ENCODE measurements at places on chromosomes 7 and 10. TPM values are rescaled to one million over a fixed set of nuclear protein-coding genes. Genes with fewer than 3 reads are reported as not detected.

The LLCFC1 gene
- total RNA-seq, result not detected

The MUC3A gene
- total RNA-seq, result under 0.01 TPM

The MYL10 gene
- total RNA-seq, result not detected

The ZNF487 gene
- 4.9 TPM for total RNA-seq

The HMX2 gene
- total RNA-seq, result not detected

The ASZ1 gene
- not detected for total RNA-seq

The CALML5 gene
- total RNA-seq, result not detected

The UNCX gene
- total RNA-seq, result not detected

Measured in bronchial smooth muscle cell (primary cell).